EH (cell line): ENCODE measurements at places on chromosomes 16 and 17.

DNA sequence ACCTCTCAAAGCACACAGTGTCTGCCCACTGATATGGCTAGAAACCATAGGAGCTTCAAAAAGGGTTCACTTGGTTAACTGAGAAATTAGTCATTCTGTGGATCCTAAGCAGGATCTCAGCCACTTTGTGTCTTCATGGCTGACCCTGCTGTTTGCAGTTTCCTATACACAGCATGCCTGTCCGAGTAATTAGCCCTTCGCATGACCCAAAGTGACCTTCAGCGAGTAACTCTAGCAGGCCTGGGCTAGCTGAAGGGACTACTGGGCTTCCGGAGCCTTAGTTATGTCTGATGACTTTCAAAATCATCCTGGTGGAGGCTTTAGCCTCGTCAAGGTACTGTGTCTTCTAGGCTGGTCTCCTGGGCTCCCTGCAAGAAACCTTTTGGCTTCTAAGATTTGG, 28.9 kb upstream of the FBXW10B start:
- DNase-seq: peak; percentile 10

DNA sequence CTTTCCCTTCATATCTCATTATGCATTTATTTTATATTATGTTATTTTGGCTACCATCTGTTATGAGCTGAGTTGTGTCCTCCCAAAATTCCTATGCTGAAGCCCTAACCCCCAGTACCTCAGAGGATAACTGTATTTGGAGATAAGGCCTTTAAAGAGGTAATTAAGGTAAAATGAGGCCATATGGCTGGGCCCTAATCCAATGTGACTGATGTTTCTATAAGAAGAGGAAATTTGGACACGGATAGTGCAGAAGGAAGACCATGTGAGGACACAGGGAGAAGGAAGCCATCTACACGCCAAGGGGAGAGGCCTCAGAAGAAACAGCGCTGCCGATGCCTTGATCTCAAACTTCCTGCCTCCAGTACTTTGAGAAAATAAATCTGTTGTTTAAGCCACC, 557.7 kb upstream of the CDH5 start:
- DNase-seq: no peak

- no peak for DNase-seq
Observed at GRCh38 chr16:31077592-31078396, 3.6 kb downstream of the ZNF646 start.

DNA sequence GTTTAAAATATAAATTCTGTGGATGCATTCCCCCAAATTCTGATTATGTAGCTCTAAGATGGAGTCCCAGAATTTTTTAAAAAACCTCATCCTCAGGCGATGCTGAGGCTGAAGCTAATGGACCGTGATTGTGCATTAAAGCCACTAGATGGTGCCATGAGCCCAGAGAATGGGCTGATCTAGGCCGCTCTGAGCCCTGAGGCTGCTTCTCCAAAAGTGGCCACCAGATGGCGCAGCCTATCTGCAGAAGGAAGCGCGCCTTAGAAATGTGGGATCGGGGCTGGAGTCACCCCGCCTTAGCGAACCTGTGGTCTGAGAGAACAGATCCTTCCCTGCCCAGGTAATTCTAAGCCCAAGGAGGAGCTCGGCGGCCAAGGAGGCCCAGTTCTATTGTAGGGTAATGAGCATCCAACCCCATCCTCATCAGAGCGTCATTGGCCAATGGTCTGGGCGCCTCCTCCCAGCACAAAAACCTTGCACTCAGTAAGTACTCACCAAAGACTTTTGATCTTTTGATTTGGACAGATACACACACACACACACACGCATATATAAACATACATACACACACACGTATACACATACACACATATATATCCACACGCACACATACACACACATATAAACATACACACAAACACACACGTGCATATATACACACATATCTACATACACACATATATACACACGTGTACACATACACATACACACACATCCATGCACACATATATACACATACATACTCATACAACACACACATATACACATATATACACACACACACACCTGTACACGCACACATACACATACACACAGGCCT, 13.7 kb upstream of the MMP2 start:
- peak; percentile 82 for DNase-seq

- no peak for DNase-seq
Observed at GRCh38 chr16:77969861-77970260, 52.5 kb upstream of the CLEC3A start.

GRCh38 chr17:40350689-40351358, 13.7 kb downstream of the GJD3 start:
- no peak for DNase-seq

GRCh38 chr17:34816848-34817247, 144.4 kb downstream of the CCT6B start:
- no peak for DNase-seq

GRCh38 chr16:80056324-80056723, 455.8 kb upstream of the MAF start:
- DNase-seq: peak; percentile 34
